Activated naive CD8-positive, alpha-beta T cell treated with anti-CD3 and anti-CD28 coated beads, Interleukin-2, amount 10 ng/mL, durations not matched to agents 7 days and 5 days (primary cell): ENCODE measurements at places on chromosomes 12 and 14. TPM values are rescaled to one million over a fixed set of nuclear protein-coding genes. Genes with fewer than 3 reads are reported as not detected.
A peak's percentile ranks its signal among the peaks of the same experiment; 100 is the strongest.

The TMEM63C gene
- total RNA-seq: 0.48 TPM

The C1S gene
- 1.3 TPM for total RNA-seq

The SLC2A13 gene
- 8.5 TPM for total RNA-seq

The JPH4 gene
- not detected for total RNA-seq

The KLRC2 gene
- total RNA-seq: 7.9 TPM

The KTN1 gene
- total RNA-seq: 111 TPM

The CLEC4D gene
- total RNA-seq: not detected

The C12orf50 gene
- total RNA-seq: not detected

The TAMALIN gene
- 17.1 TPM for total RNA-seq

The RNF212B gene
- not detected for total RNA-seq

The TAS2R50 gene
- total RNA-seq: 1.1 TPM

DNA sequence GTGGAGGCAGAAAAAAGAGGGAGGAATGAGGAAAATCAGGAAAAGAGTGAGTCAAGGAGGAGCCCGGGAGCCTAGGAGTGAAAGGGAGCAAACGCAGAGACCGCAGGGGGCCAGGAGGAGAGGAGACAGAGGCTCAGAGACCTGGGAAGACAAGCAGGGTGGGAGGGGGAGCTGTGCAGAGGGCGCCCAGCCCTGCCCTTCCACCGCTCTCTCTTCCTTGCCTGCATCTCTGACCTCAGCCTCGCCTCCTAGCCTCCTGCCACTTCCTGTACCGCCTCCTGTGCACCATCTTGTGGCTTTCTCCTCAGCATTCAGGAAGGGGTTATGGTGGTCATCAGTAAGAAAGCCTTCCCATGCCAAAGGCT lies 1.3 kb downstream of the CLSTN3 start:
- H3K27ac ChIP-seq: peak overlapping the region; percentile 93
- H3K4me3 ChIP-seq: peak overlapping the region; percentile 97
- peak; percentile 66 for DNase-seq
- H3K4me1 ChIP-seq: peaks cover 28% of the 10 kb centered on the region
- H3K27me3 ChIP-seq: no peaks in the 10 kb centered on the region

DNA sequence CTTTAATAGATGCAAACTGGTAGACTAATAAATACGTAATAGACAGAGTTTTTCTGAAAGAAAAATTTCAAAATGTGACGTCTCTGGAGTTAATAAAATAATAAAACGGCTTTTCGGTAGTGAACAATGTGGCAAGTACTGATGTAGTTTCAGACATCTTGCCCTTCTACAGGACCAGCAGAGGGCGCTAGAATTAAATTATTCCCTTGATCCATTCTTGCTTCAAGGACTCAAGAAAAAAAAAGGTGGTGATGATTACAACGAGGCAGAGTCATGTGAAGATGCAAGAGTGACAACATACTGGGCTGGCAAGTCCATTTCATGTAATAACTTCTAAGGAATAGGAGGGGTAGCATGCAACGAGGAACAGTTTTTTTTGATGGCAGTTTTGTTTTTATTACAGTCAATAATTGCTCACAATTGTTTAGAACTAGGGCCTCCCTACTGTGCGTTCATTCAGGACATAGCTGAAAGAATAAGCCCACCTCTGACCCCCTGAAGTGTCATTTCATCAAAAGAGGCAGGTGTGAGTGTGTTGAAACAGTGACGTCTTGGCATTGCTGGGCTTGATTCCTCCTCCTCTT lies 101.0 kb upstream of the GZMB start:
- no peak overlapping the region for H3K4me3 ChIP-seq
- H3K36me3 ChIP-seq: no peaks in the 10 kb centered on the region
- no peaks in the 10 kb centered on the region for H3K4me1 ChIP-seq
- no peak overlapping the region for H3K27ac ChIP-seq

- no peaks in the 10 kb centered on the region for H3K4me1 ChIP-seq
- H3K27me3 ChIP-seq: no peaks in the 10 kb centered on the region
These were observed 343.2 kb upstream of the TMTC1 start for GRCh38 chr12:30126944-30127343.

DNA sequence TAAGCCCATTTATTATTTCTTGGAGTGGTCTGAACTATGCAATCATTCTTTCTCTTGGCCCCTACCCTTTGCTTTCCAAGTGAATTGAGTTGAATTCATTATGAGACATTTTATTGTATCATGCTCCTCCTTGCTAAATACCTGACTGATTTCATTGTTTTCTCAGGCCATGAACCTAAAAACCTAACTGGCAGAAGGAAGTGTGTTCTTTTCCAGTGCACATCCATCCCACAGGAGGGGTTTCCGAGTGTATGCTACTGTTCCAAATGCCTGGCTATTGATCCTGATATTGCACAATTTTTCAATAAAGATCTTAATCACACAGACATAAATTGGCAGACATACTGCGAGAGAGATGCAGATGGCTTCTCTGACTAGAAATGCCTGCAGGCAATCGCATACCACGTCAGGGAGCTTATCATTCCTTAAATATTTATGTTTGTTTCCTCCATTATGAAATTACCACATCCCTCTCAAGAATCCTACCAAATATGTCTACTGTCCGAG lies 162.2 kb upstream of the EGLN3 start:
- no peak for DNase-seq
- no peak overlapping the region for H3K27ac ChIP-seq
- no peak overlapping the region for H3K4me3 ChIP-seq

DNA sequence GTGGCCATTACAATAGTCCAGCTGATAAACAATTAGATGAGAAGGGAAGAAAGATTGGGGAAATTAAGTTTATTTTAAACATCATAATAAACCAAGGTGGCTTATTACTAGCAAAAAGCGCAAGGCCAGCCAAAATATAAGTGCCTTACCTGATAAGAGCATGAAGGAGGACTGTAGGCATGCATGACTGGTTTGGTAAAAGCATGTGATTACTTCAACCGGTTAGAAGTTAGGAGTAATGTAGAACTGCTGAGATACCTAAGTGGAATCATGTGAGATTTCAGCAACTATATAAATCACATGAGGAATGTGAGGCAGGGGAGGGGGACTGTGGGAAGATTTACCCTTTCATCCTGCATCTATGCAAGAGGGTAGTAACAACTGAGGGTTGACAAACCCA lies 59.7 kb upstream of the CCDC196 start:
- H3K27me3 ChIP-seq: no peaks in the 10 kb centered on the region
- H3K27ac ChIP-seq: no peak overlapping the region
- H3K4me1 ChIP-seq: no peaks in the 10 kb centered on the region
- DNase-seq: no peak

DNA sequence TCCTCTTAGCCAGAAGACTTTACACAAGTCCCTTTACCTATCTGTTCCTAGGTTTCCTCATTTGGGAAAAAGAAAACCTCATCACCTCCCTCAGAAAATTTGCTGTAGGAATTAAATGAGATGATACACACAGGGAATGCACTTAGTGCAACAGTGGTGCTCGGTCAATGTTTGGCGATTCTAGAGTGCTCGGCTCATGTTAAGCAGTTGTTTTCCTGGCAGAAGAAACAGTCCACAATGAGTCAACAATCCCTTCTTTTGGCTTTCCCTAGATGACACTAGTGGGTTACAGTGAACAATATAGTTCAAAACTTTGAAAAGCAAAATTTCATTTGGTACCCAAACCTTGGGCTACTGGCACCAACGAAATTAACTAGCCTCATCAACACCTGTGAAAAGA lies 3.9 kb upstream of the TMEM233 start:
- no peaks in the 10 kb centered on the region for H3K36me3 ChIP-seq
- DNase-seq: no peak
- H3K4me3 ChIP-seq: no peak overlapping the region
- H3K27me3 ChIP-seq: peaks cover 39% of the 10 kb centered on the region

- peaks cover 22% of the 10 kb centered on the region for H3K36me3 ChIP-seq
- peaks cover 29% of the 10 kb centered on the region for H3K4me1 ChIP-seq
- DNase-seq: no peak
- no peaks in the 10 kb centered on the region for H3K27me3 ChIP-seq
- no peak overlapping the region for H3K4me3 ChIP-seq
- no peak overlapping the region for H3K27ac ChIP-seq
These were observed 123.9 kb upstream of the FOXN3 start for GRCh38 chr14:89540830-89541470.

DNA sequence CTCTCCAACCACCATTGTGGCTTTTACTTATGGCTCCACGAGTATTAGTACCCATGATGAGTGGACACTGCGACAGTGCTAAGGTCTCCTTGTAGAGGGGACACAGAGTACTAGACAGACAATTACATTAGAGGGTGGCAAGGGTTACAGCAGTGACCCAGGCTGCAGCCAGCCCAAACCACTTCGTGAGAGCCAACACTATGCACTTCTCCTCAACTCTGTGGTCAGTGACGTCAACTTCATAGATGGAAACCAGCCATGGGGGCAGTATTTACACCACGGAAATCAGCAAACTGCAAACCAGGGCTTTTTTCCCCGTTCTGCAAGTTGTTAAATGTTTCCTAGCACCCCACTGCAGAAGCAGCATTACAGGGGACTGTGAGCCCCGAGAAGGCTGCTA lies 61.6 kb upstream of the ZFP36L1 start:
- no peak for DNase-seq
- H3K36me3 ChIP-seq: no peaks in the 10 kb centered on the region
- no peaks in the 10 kb centered on the region for H3K27me3 ChIP-seq
- H3K4me3 ChIP-seq: no peak overlapping the region
- no peak overlapping the region for H3K27ac ChIP-seq
- H3K4me1 ChIP-seq: no peaks in the 10 kb centered on the region

DNA sequence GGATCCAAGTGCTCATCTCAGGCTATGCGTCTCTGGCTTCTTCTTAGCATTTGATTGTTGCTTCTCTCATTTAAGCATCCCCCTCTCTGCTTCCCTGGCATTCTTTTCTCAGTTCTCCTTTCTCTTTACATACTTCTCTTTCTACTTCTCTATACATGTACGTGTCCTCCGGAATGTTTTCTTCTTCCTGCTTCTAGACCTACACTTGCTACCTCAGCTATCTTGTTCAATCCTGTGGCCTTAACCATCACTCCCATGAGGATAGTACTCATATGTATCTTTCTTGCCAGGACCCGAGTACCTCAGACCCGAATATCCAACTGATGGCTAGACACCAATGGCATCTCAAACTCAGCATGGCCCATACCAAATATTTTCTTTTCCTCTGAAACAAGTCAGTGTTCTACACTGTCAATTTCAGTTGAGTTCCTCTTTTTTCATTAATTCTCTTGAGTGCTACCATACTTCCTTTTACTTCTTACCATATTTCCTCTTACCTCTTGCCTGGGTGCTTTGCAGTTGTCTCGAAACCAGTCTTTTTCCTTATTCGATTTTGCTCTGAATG lies 115.1 kb upstream of the SLC38A2 start:
- H3K27me3 ChIP-seq: no peaks in the 10 kb centered on the region
- H3K4me3 ChIP-seq: no peak overlapping the region
- no peak overlapping the region for H3K27ac ChIP-seq
- peaks cover 22% of the 10 kb centered on the region for H3K36me3 ChIP-seq

DNA sequence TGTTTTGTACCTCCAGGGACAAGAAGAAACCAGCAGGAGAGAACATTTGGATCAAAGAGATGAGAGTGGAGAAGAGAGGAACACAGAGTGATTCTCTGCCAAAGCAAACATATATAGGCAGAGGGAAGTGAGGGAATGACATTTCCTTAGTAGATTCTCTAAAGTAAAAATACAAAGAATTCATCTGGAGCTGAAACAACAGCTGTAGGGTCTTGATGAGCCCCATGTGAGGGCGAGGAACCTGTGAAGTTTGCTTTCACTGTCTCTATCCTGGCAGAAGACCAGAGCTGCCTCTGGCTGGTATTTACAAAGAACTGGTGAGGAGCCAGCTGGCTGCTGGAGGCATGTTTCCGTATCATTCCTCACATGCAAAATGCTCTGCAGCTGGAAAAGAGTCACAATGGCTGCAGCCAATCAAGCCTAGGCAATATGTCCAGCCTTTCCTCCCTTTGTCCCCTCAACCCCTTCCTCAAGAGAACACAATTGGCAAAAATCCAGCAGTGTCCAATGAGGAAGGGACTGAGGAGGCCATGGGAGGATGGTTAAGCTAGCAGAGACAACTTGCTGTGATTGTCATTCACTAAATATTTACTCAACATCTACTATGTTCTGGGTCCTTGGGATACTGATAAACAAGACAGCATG lies 122.5 kb downstream of the PHLDA1 start:
- H3K27ac ChIP-seq: no peak overlapping the region
- no peaks in the 10 kb centered on the region for H3K36me3 ChIP-seq
- H3K4me1 ChIP-seq: peaks cover 2% of the 10 kb centered on the region
- no peak for DNase-seq
- peaks cover 6% of the 10 kb centered on the region for H3K27me3 ChIP-seq

DNA sequence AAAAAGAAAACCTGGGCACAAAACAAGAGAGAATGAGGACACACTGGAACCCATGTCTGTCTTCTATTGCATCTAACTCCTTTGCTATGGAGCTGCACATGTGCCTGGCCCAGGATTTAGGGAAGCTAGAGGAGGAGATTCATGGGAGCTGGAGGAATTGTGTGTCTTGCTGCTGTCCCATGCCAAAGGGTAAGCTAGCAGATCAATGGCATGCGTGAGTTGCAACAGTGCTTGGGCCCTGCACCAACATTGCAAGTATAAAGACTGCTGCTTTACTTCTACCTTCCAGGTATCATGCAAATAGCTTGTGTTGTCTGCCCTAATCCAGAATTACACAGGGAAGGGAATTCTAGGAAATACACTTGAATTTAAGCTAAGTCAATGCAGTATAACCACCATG lies 196.4 kb upstream of the IGF1 start:
- H3K27me3 ChIP-seq: peaks cover under 1% of the 10 kb centered on the region
- H3K4me1 ChIP-seq: no peaks in the 10 kb centered on the region
- no peak overlapping the region for H3K4me3 ChIP-seq
- no peaks in the 10 kb centered on the region for H3K36me3 ChIP-seq
- DNase-seq: no peak

- peak overlapping the region; percentile 92 for H3K27ac ChIP-seq
- no peak for DNase-seq
- H3K4me1 ChIP-seq: peaks cover 7% of the 10 kb centered on the region
- H3K27me3 ChIP-seq: no peaks in the 10 kb centered on the region
These were observed 134.4 kb downstream of the BCAT1 start for GRCh38 chr12:24814379-24815113.

DNA sequence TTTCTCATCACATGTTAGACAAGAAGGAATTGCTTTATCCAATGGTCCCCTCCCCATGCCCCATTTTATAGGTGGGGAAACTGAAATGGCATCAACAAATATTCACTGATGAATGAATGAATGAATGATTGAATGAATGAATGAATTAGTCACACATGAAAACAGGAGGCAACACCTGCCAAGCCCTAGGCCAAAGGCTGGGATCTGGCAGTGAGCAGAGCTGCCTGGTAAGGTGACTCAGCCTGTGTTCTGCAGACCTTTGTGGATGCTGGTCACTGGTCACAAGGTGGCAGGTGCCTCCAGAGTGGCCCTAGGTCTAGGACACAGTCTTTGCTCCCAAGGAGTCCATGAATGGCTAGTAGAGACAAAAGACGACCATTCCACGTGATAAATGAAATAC lies 188.4 kb downstream of the RBM19 start:
- DNase-seq: no peak
- no peak overlapping the region for H3K4me3 ChIP-seq
- peaks cover 9% of the 10 kb centered on the region for H3K27me3 ChIP-seq
- no peak overlapping the region for H3K27ac ChIP-seq
- no peaks in the 10 kb centered on the region for H3K36me3 ChIP-seq
- H3K4me1 ChIP-seq: no peaks in the 10 kb centered on the region

GRCh38 chr14:81269100-81269978 lies 48.6 kb upstream of the GTF2A1 start:
- no peak overlapping the region for H3K4me3 ChIP-seq
- no peak for DNase-seq
- H3K36me3 ChIP-seq: no peaks in the 10 kb centered on the region
- peaks cover 24% of the 10 kb centered on the region for H3K27me3 ChIP-seq
- H3K4me1 ChIP-seq: peaks cover 11% of the 10 kb centered on the region

- peaks cover 2% of the 10 kb centered on the region for H3K27me3 ChIP-seq
- H3K27ac ChIP-seq: no peak overlapping the region
- H3K36me3 ChIP-seq: no peaks in the 10 kb centered on the region
- H3K4me3 ChIP-seq: no peak overlapping the region
These were observed 13.8 kb downstream of the VASH1 start for GRCh38 chr14:76774821-76775694.
